Choroid plexus epithelial cell (primary cell): ENCODE measurements at places on chromosomes 5 and 9.

DNA sequence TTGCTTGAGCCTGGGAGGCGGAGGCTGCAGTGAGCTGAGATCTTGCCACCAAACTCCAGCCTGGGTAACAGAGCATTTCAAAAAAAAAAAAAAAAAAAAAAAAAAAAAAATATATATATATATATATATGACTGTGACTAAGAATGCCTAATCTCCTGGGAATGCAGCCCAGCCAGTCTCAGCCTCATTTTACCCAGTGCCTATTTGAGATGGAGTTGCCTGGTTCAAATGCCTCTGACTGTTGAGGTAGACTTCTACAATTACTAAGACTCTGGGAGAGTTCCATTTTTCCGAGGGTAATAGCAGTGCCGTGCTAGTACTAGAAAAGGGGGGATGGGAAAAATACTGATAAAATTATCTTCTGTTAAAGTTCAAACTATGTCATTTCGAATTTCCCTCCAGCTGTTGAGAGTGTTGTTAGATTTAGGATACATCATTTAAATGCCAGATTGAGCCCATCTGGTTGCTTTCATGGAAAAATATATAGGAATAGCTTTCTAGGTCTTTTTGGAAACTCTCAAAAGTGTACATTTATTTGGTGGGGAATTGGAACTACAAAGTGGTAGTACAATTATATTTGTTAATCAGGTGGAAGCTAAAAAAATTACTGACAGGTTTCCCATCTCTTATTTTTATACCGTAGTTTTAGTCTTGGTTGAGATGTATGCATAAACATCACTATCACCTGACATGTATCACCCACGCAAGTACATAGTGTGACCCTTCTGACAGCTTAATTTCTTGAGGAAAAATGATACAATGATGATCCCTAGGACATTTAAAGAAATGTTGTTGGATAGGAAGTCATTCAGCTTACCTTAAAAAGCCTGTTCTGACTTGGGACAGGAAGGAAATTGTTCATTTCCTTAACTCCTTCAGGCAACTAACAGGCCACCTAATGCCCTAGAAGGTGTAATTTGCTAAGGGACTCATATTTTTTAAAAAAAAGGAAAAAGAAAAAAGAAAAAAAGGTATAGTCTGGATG is 214.9 kb downstream of the ADAMTSL1 start:
- no peak for DNase-seq

DNA sequence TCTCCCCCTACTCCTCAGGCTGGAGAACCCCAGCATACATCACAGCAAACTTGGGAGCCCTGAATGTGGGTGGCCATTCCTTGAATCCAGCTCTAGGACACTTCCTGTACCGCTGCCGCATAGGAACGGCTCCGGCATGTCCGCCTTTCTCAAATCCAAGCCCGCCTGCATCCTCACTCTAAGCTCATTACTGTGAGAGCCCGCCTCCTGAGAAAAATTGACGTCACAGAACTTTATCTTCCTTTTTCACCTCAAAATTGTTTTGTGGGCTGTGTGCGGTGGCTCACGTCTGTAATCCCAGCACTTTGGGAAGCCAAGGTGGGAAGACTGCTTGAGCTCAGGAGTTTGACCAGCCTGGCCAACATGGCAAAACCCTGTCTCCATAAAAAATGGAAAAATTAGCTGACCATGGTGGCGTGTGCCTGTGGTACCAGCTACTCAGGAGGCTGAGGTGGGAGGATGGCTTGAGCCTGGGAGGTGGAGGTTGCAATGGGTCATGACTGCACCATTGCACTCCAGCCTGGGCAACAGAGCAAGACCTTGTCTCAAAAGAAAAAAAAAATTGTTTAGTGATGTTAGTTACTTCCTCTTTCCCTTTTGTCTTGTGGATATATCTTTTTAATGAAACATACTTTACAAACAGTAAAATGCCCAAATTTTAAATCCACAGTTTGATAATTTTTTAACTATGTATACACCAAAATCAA is 22.8 kb downstream of the RNF44 start:
- no peak for DNase-seq

- DNase-seq = no peak
Observed at GRCh38 chr5:175749591-175749990, 91.7 kb downstream of the HRH2 start.

- no peak for DNase-seq
Observed at GRCh38 chr9:125329978-125330377, 68.4 kb downstream of the GAPVD1 start.

DNA sequence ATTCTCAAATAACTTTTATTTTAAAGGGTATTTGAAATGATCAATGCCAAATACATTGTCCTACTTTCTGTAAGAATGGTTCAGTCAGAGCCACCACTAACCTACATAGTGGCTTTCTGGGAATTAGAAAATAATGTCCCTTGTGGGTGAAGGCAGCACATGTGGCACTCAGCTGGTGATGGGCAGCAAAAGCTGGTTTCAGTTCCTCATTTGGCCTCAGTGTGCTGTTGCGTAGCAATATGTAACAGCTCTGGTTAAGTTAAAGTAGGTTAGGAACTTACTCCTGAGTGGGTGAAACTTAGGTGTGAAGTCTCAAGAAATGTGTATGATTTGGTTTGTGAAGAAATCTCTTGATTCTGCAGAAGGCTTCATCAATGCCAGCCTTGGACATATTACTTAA is 99.6 kb upstream of the SPEF2 start:
- no peak for DNase-seq

GRCh38 chr9:112091810-112092209 is 83.3 kb downstream of the SUSD1 start:
- peak; percentile 64 for DNase-seq

GRCh38 chr9:77000330-77000729 is 19.1 kb upstream of the FOXB2 start:
- DNase-seq = no peak

- no peak for DNase-seq
Observed at GRCh38 chr9:69667306-69667705, 4.9 kb downstream of the APBA1 start.

DNA sequence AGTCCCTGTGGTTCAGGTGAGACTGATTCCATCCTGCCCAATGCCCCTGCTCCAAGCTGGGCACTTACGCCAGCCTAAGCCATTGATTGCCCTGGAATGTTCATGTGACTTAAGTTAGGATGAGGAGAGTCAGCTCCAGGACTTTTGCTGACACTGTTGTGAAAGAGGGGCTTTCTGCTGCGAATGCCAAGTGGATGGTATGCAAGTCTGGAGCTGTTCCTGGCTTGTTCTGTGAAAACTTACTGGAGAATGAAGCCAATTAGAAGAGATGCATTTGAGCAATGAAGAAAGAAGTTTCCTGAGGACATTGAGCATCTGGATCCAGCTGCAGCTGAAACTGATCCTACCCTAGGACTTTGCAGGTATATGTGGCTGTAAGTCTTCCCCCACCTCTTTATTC is 61.2 kb upstream of the ZFR start:
- peak; percentile 76 for DNase-seq

- DNase-seq = peak; percentile 60
Observed at GRCh38 chr5:93359960-93360305, 221.1 kb downstream of the NR2F1-AS1 start.

- no peak for DNase-seq
Observed at GRCh38 chr9:128394379-128395168, 23.4 kb downstream of the URM1 start.

- no peak for DNase-seq
Observed at GRCh38 chr5:112533362-112533761, 114.3 kb upstream of the EPB41L4A start.

GRCh38 chr5:149748471-149749094 is 18.5 kb downstream of the PPARGC1B start:
- DNase-seq = no peak

DNA sequence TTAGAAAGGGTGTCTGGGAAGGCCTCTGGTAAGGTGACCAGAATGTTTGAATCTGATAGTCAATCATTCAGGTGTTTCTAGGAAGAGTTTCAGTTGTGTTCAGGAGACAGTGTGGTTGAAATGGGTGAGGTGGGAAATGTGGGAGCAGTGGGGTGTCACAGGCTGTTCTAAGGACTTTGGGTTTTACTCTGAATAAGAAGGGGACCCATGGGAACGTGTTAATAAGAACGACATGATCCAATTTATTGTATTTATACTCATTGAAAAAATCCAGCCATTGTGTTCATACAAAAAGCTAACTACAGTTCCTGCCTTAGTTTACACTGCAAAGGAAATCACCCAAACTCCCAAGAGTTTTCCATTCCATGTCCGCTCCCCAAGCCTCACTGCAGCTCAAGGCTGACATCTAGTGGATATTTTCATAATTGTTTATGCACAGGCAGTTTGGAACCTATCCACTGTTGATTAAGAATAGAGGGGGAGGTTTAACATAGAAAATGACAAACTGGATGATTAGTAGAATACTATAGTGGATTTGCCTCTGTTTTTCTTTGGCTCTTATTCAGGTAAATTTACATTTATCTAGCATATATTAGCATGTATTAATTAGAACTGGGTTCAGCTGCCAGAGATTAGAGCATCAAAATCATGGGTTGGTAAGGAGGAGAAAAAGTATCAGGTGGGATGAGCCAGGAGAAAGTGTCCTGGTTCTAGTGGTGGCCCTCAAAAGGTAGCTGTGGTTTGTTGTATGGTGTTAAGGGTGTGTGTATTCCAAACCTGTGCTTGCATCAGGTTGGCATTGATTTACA is 17.7 kb downstream of the CAVIN4 start:
- peak; percentile 79 for DNase-seq

DNA sequence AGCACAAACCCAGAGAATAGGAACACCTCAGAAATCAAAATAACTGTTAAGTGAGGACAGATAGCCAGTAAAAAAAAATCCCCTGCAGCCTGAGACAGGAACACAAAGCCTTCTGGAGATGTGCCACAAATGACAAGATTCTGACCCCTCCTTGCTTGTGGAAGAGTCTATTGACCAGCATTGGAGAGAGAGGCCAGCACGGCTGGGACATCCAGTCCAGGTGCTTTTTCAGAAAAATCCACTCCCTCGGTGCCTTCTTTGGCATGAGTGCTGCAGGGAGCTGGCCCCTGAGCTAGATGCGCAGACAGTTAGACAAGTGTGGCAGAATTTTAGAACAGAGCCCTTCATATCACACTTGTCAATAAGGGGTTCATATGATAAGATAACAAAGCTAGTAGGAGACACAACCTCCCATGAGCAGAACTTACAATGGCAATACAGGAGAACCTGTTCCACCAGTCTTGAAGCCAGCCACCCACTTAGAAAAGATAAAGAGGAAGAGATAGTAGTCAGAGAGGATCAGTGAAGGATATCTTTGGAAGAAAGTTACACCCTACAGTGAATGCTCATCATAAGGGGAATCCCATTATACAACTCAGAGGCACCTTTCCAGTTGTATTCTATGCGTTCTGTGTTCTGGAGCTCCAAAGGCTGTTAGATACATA is 298.4 kb downstream of the TLE1 start:
- no peak for DNase-seq

DNA sequence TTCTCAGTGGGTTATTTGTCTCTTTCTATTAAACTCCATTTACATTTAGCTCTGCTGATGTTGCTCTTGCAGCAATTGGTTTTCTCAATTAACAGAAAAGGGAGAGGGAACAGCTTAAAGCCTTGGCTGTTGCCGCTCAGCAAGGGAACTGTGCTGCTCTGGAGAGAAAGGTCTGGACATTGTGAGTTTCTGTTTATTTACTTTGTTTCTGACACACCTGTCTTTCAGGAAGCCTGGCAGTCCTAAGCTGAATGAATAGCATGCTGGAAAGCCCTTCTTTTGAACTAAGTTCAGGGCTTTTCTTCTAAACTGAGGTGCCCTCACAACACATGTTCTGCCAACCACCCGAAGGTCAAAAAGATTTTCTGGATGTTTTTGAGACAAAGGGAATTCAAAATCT is 491.9 kb downstream of the PDE4D start:
- DNase-seq = no peak

DNA sequence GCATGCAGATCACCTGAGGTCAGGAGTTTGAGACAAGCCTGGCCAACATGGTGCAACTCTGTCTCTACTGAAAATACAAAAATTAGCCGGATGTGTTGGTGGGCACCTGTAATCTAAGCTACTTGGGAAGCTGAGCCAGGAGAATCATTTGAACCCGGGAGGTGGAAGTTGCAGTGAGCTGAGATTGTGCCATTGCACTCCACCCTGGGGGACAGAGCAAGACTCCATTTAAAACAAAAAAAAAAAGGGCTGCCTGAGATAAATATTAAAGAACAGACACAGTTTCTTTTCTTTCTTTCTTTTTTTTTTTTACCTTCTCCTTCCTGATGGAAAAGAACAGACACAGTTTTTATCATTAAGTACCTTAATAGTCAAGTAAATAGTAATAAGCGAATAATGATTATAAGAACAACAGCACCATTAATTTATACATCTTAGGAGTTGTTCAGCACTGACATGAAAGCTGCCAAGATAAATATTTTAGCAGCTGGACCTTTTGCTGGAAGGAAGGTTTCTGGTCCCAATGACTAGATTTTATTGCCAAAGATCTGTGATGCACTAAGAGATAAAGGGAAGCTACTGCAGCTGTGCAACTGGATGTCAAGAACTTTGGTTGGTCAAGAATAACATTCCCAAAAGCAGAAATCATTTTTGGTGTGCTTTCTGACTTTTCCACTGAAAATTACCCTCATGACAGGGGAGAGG is 7.0 kb downstream of the CENPP start:
- peak; percentile 75 for DNase-seq

DNA sequence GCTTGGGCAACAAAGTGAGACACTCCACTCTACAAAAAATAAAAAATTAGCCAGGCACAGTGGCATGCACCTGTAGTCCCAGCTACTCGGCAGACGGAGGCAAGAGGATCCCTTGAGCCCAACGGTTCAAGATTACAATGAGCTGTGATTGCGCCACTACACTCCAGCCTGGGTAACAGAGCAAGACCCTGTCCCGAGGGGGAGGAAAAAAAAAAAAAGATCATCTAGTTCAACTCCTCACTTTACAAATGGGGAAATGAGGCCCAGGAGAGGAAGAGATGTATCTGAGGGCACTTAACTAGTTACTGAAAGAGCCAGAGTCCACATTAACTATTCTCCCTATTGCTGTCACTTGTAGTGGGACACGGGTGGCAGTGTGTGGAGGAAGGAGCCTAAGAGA is 13.8 kb downstream of the PDCL start:
- DNase-seq = no peak

DNA sequence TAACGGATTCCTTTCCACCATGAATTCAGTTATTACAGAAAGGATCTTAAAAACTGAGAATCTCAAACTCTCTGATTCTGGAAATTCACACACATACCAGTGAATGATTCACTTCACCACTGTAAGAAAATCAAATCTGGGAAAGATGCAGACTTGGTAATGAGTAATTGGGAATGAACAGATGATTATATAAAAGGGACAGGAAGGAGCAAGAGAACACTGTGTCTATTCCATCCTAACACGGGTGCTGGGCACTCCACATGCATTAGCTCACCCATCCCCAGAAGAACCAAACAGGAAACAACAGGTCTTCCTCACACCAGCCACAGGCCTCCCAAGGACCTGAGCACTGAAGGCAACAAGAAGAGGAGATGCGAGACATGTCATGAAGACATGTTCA is 74.8 kb upstream of the ZNF622 start:
- peak; percentile 74 for DNase-seq
